ENCODE measurements at places on chromosomes 3 and 15.

- DNase-seq, result no peak
Observed at GRCh38 chr3:186536883-186537844, 7.0 kb downstream of the CRYGS start.

DNA sequence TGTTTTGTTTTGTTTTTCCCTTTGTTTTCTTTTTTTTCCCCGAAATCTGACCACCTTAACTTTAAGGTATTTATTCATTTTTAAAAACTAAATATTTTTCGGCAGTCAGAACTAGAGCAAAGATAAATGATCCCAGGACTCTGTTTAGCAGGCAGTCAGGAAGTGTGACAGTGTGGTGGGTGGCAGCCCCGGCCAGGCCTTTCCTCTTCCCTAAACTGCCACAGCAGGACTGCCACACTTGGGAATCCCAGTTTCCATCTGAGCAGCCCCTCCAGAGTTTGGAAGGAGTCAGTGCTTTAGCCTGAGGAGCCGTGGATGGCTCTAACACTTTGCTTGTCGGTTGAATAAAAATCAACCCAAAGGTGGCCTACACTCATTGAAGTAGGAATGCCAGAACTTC, 6.9 kb downstream of the CCRL2 start:
- no peak for DNase-seq

- no peak for DNase-seq
Observed at GRCh38 chr3:129367821-129368220, 60.6 kb downstream of the EFCAB12 start.

- no peak for DNase-seq
Observed at GRCh38 chr3:67076607-67077006, 78.5 kb downstream of the KBTBD8 start.

DNA sequence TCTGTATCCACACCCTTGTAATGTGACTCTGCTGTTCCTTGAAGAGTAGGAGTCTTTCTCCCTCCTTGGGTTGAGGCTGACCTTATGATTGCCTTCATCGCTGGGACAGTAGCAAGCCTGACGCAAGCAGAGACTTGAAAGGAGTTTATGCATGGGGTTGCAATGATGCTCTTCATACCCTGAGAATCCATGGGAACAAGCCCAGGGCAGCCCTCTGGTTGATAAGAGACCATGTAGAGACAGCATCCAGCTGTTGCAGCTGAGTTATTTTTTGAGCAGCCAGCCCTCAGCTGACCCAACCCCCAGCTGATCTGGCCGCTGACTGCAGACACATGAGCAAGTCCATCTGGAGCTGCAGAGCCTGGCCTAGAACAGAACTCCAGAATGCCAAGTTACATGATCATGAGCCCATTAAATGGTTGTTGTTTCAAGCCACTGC, 60.6 kb upstream of the ARNT2 start:
- no peak for DNase-seq

Measured in D721Med (cell line).